PC-3 (cell line): ENCODE measurements at places on chromosomes 7 and 10. TPM values are rescaled to one million over a fixed set of nuclear protein-coding genes. Genes with fewer than 3 reads are reported as not detected.

ACHE gene
- total RNA-seq, result 0.40 and 1.3 TPM in 2 replicates

NDUFB8 gene
- 365 and 399 TPM in 2 replicates for total RNA-seq

GRCh38 chr10:122541541-122542002 lies 19.0 kb upstream of the DMBT1 start:
- DNase-seq, result peak; percentile 45

KNDC1 gene
- total RNA-seq, result not detected in 2 replicates

DNA sequence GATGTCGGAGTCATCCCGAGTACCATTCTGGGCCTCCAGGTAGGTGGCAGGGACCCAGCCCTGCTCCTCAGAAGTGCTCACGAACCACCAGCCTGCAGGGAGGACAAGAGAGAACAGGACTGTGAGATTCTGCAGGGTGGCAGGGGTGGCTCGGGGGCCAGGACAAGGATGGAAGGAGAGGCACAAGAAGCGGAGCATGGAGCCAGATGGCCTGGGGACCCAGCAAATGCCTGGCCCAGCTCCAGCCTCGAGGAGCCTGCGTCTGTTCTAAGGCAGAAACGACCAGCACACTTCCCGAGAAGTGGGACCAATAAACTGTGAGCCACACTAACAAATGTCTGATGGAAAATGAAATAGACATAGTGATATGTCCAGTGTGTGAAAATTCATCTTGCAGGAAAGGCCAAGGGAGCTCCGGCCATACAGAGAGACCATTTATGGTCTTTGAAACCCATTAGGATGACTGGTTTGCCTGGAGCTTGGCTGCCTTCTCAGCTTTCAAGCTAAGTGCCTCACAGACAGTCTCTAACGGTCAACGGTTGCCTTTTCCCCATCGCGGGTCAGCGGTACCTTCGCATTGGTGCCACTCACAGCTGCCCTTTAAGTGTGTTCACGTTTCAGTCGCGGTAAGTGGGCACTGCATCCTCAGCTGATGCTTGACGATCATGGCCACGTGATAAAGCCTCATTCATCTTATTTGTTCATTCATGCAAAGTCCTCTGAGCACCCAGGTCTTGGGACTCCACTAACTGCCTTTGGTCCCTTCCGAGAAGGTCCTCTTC lies 133.8 kb downstream of the NEURL1 start:
- no peak for DNase-seq

DNA sequence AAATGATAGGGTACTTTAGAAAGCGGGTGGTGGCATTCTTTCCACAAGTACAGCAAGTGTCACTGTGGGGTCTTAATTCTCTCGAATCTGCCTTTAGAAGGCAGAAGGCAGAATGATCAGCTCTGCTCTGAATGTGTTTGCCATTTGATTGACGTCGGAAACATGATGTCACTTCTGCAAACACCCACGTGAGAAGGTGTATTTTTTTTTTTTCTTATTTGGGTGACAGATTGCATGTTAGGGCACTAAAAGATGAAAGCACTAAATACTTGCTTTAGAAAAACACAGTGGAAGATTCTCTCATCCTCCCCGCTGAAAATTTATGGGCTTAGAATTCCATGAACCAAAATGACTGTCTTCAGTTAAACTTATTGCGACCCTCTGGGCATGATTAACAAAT lies 150.2 kb downstream of the TCF7L2 start:
- no peak for DNase-seq

ITGB8 gene
- total RNA-seq, result 13.9 and 14.0 TPM in 2 replicates

GRCh38 chr10:91410638-91411371 lies 661 bp downstream of the HECTD2 start:
- peak; percentile 1 for DNase-seq

GRCh38 chr7:110922906-110923305 lies 168.0 kb upstream of the LRRN3 start:
- peak; percentile 90 for DNase-seq

MTPN gene
- total RNA-seq, result 96.0 and 113 TPM in 2 replicates

GRCh38 chr10:69568472-69569395 lies 4.5 kb downstream of the NEUROG3 start:
- DNase-seq, result no peak

DNA sequence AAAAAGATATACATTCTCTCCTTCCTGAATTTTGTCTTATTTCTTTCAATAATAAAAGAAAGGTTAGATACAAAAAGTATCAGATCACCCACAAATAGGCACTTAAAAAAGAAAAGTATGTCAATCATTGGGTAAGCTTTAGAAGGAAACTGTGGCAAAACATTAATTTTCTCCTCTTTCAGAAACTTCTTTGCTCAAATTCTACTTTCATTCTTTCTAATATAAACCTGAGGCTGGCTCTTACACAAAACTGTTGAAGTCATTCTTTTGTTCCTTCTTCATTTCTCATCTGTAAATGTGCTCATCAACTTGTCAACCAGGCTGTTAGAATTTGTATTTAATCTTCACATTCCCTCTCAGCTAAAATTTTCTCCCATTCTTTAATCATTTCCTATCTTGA lies 124.6 kb downstream of the LRRN3 start:
- no peak for DNase-seq

DNA sequence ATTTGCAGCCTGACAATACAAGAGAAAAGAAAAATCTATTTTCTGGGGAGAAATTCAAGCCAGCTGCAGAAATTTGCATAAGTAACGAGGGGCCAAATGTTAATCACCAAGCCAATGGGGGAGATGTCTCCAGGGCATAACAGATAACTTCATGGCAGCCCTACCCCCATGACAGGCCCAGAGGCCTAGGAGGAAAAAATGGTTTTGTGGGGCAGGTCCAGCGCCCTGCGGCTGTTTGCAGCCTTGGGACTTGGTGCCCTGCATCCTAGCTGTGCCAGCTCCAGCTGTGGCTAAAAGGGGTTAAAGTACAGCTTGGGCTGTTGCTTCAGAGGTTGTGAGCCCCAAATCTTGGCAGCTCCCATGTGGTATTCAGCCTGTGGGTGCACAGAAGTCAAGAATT lies 54.3 kb downstream of the VIM start:
- DNase-seq, result no peak

DNA sequence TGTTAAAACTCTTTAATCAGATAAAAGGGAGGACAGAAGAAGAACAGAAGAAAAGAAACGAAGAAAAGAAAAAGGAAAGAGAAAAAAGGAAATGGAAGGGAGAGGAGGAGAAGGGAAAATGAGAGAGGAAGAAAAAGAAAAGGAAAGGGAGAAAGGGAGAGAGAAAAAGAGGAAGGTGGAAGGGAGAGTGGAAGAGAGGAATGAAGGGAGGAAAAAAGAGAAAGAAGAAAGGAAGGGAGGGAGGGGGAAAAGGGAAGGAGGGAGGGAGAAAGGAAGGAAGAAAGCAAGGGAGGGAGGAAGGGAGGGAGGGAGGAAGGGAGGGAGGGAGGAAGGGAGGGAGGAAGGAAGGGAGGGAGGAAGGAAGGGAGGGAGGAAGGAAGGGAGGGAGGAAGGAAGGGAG lies 305.7 kb downstream of the CALN1 start:
- no peak for DNase-seq

GRCh38 chr10:118102121-118102520 lies 55.4 kb upstream of the RAB11FIP2 start:
- DNase-seq, result no peak

GRCh38 chr10:52883996-52884871 lies 111.7 kb upstream of the MBL2 start:
- peak; percentile 100 for DNase-seq

DNA sequence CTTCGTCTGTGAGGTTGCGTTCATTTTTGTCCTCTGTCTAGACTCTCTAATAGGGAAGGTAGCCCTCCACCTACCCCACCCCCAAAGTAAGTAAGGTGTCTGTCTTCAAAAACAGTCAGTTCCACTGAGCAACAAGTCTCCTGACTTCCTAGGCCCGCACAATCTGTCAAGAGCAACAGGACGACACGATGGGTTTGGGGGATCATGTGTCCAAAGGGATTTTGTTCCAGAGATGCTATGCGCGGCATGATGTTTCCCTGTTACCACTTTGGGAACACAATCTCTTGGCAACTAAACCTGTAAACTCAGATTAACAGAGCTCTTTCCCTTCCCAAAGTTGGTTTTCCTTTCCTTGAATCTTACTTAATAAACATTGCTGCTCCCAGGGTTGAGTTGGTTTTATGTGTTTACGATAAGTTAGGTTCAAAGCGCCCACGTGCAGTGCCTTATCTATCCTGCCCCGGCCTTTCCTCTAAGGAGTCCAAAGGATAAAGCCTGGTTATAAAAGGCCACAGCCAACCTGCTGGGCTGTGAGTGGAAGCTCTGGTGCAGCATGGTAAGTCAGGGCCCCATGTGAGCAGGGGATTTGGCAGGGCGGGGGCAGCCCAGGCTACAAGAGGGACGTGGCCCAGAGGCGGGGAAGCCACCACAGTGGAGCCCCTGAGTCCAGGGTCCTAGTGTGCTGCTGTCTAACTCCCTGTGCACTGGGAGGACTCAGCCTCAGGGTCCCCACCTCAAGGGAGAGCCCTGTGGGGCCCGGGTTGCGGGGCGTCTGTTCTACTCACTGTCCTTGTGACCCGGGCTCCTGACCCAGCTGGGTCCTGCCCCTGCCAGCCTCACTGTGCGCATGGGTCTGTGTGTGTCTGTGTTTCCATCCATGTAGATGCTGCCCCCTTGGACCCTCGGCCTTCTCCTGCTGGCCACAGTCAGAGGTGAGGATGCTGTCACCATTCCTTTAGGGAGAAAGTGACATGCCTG lies at the start of gene PNLIPRP2:
Gene PNLIPRP2 (plus strand): TSS at position 531 of the 978 bp plus-strand sequence.
- DNase-seq, result no peak

CPN1 gene
- total RNA-seq, result not detected in 2 replicates

- no peak for DNase-seq
These were observed 201.9 kb downstream of the ADARB2 start for GRCh38 chr10:1535301-1535965.

- DNase-seq, result peak; percentile 66
These were observed 216.9 kb downstream of the POLR1F start for GRCh38 chr7:19491821-19492452.

DNA sequence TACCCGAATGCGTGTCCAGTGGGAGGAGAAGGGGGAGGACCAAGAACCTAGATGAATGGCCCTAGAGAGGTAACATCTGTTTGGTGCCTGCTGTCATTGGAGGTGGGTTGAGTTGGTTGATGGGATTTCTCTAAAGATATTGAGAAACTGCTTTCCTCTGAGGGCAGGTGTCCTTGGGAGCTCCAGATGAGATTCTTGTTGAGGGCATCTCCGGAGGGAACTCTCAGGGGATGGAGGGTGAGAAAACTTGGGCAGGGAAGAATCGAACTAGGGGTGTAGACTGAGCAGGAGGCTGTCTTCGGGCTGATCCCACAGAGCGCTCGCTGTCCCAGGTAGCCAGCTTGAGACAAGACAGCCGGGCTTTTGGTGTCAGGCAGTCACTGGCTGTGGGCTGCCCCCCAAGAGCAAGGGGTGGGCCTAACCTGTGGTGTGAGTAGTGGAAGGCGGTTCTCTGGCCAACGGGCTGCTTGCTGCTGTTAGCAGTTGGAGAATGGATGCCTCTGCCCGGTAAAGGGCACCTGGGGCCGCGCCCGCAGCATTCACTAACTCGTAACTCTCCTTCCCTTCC lies 3.7 kb downstream of the IRF5 start:
- DNase-seq, result no peak

DNA sequence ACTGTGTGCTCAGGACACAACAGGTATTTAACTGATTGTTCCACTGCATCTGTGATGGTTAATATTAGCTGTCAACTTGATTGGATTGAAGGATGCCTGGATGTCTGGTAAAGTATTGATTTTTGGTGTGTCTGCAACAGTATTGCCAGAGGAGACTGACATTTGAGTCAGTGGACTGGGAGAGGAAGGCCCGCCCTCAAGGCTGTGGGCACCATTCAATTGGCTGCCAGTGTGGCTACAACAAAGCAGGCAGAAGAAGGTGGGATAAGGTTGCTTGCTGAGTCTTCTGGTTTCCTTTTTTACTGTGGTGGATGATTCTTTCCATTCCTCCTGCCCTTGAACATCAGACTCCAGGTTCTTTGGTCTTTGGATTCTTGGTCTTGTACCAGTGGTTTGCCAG lies 137.1 kb upstream of the FAM13C start:
- no peak for DNase-seq

OPN4 gene
- not detected in 2 replicates for total RNA-seq

MEST gene
- total RNA-seq, result 21.1 and 25.2 TPM in 2 replicates

- DNase-seq, result peak; percentile 55
These were observed 328.4 kb upstream of the GNAI1 start for GRCh38 chr7:79806161-79806734.

ADIRF gene
- 252 and 259 TPM in 2 replicates for total RNA-seq

GRCh38 chr10:69335613-69336012 lies 57.3 kb downstream of the HK1 start:
- DNase-seq, result no peak

- DNase-seq, result no peak
These were observed 175.6 kb upstream of the PFKP start for GRCh38 chr10:2891770-2892124.
